Activated CD4-positive, CD25-positive, alpha-beta regulatory T cell treated with anti-CD3 and anti-CD28 coated beads, Interleukin-2, amount 50 U/mL, for 24 hours (primary cell): ENCODE measurements at places on chromosomes 6 and 20.

- no peak for ATAC-seq
Measured at GRCh38 chr6:134621858-134622257, 303.9 kb upstream of the SGK1 start.

- ATAC-seq = peak; percentile 43
Measured at GRCh38 chr6:144349690-144350527, 64.8 kb downstream of the UTRN start.

DNA sequence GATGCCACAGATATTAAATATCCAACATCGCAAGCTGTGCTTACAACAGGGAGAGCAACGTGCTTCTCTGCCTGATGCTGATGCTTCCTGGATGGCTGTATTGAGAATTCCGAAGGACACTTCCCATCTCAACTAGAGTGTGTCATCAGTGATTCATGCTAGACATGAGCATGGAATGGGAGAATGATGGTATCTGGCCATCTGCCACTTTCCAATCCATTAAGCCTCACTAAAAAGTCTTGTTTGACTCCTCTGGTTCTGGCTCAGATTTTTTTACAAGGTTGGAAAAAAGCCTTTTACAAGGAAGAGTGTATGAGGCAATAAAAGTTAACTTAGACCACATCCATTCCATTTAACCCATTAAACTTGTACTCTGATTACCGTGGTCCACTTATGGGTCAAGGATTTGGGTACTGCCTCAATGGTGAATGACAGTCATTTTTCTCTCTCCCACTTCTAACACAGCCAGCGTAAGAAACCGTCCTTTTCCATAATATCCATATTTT is 265.3 kb downstream of the UST start:
- ATAC-seq = no peak

DNA sequence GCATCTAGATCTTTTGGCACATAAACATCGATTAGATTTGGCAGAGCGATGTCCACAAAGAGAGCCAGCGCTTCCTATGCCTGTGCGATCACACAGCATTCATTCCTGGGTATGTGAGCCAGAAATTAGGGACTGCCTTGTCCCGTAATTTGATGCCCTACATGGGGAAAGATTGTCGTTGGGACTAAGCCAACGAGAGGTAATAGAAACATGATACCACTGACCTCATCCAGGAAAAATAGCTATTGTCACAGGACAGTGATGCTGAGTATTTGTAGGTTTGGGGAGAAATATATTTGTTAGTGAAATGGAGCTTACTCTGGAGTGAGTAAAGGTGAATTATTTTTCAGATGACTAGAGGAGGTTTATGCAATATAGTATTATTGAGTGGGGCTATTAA is 154.0 kb downstream of the TSHZ2 start:
- ATAC-seq = no peak
